ENCODE measurements at places on chromosomes 4 and X.
A peak's percentile ranks its signal among the peaks of the same experiment; 100 is the strongest.

- DNase-seq = no peak
Observed at GRCh38 chrX:110157444-110157843, 154.5 kb downstream of the TMEM164 start.

GRCh38 chr4:27081675-27082586 lies 221.3 kb downstream of the STIM2 start:
- no peak for DNase-seq

GRCh38 chr4:121185960-121186359 lies 21.8 kb upstream of the TNIP3 start:
- no peak for DNase-seq

DNA sequence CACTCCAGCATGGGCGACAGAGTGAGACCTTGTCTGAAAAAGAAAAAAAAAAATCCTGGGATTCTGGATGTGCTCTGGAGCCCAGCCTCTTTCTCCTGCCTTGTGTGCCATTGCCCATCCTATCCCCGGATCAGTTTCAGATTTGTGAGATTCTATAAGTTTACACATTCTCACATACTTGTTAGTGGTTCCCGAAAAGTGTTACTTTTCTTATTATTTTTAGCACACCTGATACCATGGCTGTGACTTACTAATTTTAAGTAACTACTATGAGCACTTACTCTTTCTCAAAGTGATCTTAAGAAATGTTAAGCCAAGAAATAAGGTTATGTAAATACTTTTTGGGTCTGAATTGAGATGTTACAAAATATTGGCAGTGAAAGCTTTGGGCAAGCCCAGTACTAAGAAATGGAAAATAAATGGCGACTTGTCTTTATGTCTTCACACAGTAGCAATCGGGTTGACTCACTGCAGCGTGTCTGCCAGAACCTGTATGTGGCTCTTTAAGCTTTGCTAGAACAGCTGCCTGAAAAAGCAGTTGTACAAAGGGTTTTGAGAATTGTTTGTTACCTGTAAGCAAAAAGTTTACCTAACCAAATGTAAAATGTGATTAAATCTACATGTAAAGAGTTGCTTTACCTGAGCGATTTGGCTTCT lies 118.7 kb downstream of the KLHL8 start:
- DNase-seq = no peak

- DNase-seq = no peak
Observed at GRCh38 chr4:81505004-81505598, 33.4 kb upstream of the RASGEF1B start.

- no peak for DNase-seq
Observed at GRCh38 chr4:25638806-25639205, 16.8 kb upstream of the SLC34A2 start.

- no peak for DNase-seq
Observed at GRCh38 chr4:120724656-120725055, 197.9 kb downstream of the PRDM5 start.

GRCh38 chr4:161856711-161857326 lies 307.0 kb downstream of the FSTL5 start:
- DNase-seq = peak; percentile 16

DNA sequence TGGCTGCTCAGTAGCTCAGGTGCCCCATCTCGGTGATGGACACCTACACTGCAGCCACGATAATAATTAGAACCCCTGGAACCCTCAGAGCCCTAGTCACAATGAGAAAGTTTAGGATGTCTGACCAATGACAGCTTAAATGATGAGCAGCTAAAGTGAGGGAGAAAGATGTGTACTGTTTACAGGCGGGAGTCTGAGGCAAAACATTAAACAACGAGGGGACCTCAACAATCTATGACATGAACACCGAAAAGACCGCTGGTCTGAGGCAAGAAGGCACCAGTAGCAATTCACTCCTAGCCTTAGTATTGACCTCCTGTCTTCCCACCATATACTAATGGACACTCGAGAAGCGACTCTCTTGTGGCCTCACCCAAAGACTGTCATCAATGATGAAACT lies 369.5 kb upstream of the SMIM31 start:
- no peak for DNase-seq

- no peak for DNase-seq
Observed at GRCh38 chrX:10110984-10111363, 45.8 kb upstream of the CLCN4 start.

- DNase-seq = peak; percentile 72
Observed at GRCh38 chrX:66676990-66677389, 38.1 kb upstream of the EDA2R start.

DNA sequence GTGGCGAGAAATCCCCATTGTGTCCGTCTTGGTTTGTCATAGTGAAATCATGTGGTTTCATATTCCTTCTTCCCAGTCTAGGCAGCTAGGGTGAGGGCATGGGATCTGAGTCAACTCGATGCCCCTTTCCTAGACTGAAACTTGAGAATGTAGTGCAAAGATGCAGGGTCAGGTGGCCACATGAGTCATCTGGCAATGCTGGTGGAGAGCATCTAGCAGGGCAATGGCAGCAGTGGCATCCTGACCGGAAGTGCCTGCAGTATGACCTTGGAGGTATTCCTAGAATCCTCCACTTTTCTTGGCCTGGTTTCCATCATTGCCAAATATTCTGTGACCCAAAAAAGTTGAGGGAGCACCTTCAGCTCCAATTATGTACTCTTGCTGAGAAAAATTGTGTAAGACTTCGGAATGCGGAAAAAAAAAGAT lies 39.1 kb upstream of the TMEM184C start:
- peak; percentile 94 for DNase-seq

Data from astrocyte of the spinal cord (primary cell).